D341Med (cell line): ENCODE measurements at places on chromosomes 6 and 20.

DNA sequence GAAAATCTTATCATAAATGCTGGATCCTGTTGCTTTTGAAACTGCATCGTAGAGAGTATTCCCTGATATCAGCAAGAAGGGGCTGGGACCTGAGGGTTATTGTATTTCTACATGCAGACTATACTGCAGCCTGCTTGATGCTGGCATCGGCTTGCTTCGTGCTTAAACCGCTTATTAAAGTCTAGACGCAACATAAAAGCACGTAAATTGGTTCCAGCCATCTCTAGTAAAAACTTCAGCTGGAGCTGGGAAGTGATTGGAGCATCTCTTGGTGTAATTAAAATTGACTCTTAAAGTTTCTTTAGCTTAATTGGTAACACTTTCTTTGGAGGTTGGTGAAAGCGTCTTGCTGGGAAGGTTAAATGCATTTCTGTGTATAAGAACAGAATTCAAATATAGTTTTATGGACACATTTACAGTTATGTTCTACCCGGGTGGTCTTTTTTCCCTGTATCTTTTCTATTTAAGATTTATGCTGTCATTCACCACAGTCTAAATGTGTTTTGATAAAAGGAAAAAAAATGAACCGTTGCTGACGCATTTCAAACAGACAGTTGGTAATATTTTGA, 139.0 kb upstream of the JAG1 start:
- no peak for DNase-seq

- no peak for DNase-seq
These were observed 39.9 kb downstream of the QKI start for GRCh38 chr6:163454425-163454824.

DNA sequence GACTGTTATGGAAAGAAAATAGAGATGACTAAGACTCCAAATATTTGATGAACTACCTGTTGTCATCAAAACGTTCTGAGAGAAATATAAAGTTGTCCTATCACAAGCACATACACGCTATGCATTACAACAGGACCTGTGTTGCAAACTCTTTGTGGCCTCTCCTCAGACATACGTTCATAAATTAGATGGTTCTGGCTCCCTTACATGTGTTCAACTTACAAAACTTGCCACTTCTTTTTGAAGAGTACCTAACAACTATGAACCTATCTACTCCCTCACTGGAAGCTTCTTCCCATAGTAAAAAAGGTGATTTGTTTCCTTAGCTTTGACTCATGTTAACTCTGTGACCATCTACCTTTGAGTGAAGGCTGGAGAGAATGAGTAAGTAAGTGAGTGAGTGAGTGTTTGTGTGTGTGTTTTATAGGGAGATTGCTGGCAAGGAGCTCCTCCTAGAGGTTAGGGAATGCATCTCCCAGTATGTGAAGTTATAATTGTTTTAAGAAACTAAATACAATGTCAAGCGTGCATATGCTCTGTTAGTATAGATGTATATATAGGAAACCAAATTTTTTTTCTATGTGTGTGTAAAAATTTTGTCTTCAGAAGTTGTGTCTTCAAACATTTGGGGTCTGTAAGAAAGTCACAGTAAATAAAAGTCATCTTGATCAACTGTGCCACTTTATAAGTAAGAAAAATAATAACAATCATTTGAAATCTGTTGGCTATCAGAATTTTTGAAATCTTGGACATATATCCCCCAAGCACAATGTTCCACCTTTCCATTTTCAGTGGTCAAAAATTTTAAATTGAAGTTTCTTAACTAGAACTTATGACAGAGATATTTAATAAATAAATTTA, 1211.1 kb upstream of the GJE1 start:
- DNase-seq = peak; percentile 47

DNA sequence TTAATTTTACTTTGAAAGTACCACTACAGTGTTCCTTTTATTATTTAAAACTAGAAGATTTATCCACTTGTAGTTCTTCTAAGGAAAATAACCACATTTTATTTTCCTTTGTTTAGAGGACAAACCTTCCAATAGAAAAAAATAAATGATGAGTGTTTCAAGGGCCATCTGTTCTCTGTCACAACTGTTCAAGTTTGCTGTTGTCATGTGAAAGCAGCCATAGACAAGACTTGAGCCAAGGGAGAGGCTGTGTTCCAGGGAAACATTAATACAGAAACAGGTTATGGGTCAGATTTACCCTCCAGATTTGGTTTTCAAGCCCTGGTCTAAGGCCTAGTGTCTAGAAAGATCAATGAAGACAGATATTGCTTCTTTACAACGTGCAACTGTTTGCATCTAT, 463.6 kb downstream of the C6orf118 start:
- DNase-seq = no peak

GRCh38 chr6:5044866-5045265, 40.3 kb upstream of the PPP1R3G start:
- DNase-seq = no peak

DNA sequence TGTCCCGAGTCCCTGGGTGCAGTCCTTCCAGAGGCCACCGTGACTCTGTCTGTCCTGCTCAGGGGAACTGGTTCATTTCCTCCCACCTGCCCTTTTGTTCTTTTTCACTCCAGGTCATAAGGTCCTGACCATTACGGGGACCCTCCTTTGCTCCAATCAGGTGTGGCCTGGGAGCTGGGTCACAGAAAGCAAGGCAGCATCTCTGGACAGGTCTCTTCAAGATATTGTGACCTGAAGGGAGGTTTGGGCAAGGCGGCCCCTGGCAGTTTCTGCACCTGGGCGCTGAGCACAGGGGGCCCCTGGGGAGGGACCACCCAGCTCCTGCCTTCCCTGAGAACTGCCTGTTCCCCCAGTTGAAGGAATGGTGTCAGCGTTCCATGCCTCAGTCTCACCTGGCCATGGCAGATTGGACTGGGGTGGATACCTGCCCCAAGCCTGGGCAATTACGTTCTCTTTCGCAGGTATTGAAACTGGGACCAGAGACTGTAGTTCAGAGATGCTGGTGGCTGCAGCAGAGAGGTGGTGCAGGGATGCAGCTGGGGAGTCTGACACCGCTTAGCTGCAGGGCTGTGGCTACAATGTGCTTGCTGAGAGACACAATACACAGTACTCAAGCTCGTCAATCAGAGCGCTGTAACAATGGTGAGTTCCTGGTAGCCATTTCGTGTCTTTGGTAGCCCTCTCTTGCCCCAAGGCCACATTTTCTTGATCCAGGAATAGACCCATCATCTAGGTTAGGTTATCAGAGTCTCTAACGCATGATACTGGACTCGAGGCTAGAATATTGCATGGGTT, 15.6 kb upstream of the NELFCD start:
- no peak for DNase-seq
